ENCODE measurements at places on chromosomes 7 and 10.

GRCh38 chr10:69287181-69287580 lies 8.9 kb downstream of the HK1 start:
- no peak for DNase-seq

- no peak for DNase-seq
Observed at GRCh38 chr7:105816954-105817615, 59.3 kb downstream of the ATXN7L1 start.

GRCh38 chr7:94061326-94061725 lies 57.2 kb upstream of the BET1 start:
- DNase-seq = no peak

GRCh38 chr7:18940593-18941134 lies 176.8 kb downstream of the TWIST1 start:
- peak; percentile 48 for DNase-seq

GRCh38 chr10:113879691-113880090 lies 25.2 kb downstream of the NHLRC2 start:
- no peak for DNase-seq

GRCh38 chr10:49414496-49414895 lies 18.6 kb upstream of the DRGX start:
- DNase-seq = no peak

GRCh38 chr10:118925404-118926071 lies 104.0 kb upstream of the NANOS1 start:
- no peak for DNase-seq

DNA sequence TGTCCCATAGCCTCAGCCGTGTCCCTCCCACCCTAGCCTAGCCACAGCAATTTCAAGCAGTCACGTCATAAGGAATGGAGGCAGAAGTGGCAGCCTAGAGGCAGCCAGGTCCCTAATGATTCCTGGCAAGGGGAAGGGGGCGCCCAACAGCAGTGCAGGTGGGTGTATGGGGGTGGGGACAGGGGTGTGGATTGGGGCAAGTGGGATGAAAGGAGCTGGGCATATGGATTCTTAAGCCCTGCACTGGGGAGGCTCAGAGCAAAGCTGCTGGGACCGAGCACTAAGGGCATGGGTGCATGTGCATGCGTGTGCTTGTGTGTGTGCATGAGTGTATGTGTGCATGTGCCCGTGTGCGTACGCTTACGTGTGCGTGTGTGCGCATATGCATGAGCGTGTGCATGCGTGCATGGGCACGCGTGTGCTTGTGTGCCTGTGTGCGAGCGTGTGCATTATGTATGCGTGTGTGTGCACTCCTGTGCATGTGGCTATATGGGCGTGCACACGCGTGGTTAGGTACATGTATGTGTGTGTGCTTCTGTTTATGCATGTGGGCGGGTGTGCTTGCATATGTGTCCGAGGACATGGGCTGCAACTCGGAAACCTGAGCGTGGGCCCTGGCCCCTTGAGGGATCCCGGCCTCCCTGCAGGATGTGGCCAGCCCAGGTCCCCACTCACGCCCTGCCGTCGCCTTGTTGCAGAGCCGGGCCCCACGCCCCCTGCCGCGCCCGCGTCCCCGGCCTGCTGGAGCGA lies 34.1 kb downstream of the SH2B2 start:
- no peak for DNase-seq

DNA sequence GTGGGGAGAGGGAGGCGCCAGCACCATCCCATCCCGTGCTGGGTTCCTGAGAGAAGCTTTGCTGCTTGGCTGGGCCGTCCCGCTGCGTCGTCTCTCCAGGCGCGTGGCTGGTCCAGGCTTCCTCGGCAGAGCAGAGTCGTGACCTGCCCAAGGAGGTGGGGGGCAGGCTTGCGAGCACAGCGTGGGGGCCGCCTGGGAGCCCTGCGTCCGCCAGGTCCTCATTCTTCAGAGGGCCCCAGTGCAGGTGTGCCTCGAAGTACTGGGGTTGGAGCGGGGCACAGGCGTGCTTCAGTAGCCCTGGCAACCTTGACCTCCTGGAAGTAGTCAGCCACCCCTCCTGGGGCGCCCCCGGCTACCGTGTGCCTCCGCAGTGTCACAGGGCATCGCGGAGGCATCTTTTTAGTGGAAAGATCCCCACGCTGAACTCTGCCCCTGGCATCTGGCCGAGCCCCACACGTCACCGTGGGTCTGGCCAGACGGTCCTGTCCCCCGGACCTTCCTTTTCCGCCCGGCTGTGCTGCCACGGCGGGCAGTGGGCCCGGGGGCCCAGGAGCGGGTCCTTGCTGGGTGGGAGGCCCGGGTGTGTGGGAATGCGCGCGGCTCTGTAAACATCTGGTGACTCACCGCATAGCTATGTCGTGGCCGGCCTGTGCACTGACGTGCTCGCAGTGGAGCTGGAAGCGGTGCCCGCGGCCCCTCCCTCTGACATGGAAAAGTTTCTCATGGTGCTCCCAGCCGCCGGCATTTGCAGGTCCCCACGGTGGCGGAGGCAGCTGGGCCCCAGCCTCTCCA lies 6.4 kb downstream of the MAFK start:
- peak; percentile 83 for DNase-seq

- DNase-seq = peak; percentile 76
Observed at GRCh38 chr10:810351-810846, 120.9 kb upstream of the DIP2C start.

DNA sequence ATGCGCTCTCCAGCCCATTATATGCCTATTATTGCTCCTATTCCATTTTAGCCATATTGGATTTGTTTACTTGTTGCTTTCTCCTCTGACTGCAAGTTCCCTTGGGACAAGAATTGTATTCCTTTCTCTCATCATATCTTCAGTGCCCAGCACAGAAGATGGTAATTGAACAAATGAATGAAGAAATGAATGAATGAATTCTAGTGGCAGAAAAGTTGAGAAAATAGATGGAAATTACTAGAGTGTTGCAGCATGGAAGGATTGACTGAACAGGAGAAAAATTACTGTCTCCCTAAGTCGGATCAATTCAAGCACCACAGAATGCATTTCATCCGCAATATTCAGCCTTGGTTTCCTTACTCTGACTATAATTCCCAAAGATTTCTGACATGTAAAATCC lies 1243.2 kb downstream of the SORCS1 start:
- DNase-seq = no peak

GRCh38 chr10:5532307-5532605 lies 7.5 kb downstream of the CALML3 start:
- DNase-seq = no peak

- DNase-seq = no peak
Observed at GRCh38 chr7:5627745-5628547, 153.5 kb downstream of the RNF216 start.

DNA sequence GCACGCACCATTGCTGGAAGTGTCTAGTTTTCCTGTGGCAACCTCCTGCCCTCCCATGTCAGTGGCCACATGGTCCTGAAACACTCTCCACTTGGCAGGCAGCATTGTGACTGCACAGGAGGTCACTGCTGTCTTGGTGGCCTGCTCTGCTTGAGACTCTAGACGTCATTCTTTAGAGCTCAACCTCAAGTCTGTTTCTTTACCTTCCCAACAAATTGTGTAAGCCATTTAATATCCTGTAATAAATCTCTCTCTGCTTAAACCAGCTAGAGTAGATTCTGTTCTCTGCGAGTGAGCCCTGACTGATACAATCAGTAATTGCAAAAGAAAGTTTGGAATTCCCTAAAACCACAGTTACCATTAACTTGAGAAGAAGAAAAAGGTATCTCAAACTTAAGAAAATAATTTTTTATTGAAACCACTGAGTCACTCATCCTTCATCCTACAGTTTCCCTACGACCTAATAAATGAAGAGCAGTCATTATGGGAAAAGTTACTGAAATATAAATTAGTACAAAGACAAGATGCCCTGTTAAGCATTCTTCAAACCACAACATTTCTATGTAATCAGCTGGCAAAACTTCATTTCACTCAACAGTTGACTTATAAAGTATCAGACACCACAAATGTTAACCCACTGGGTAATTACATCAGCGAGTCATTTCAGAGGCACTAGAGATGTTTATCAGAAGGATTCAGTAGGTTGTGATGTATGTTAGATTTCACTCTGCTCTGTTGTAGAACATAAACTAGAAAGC lies 18.0 kb downstream of the SLC25A13 start:
- DNase-seq = no peak

DNA sequence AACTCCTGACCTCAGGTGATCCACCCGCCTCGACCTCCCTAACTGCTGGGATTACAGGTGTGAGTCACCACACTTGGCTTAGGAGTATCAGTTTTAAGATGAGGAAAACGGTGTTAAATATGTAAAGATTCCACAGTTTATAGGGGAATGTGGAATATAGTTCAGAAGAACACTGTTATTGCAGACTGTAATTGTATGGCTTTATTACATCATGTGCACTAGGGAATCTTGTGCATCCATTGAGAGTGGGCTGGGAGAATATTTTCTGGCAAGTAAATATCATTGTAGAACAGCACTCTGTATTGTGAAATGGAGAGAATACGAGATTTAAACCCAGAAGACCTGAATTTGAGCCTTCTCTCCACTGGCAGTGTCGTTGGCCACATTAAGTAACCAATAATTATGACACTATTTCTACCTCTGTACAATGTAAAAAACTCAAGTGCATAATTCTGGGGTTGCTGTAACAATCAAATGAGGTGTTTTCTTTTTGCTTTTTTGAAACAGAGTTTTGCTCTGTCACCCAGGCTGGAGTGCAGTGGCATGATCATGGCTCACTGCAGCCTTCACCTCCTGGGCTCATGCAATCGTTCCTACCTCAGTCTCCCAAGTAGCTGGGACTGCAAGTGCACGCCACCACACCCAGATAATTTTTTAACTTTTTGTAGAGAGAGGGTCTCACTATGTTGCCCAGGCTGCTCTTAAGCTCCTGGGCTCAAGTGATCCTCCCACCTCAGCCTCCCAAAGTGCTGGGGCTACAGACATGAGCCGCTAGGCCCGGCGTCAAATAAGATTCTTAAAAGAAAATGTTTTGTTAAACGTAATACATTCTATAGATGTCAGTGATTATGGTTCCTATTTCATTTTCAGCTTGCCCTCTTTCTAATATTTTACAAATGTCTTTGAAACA lies 12.0 kb upstream of the PARD3 start:
- no peak for DNase-seq

GRCh38 chr10:132541129-132541528 lies 3.5 kb downstream of the INPP5A start:
- DNase-seq = no peak

DNA sequence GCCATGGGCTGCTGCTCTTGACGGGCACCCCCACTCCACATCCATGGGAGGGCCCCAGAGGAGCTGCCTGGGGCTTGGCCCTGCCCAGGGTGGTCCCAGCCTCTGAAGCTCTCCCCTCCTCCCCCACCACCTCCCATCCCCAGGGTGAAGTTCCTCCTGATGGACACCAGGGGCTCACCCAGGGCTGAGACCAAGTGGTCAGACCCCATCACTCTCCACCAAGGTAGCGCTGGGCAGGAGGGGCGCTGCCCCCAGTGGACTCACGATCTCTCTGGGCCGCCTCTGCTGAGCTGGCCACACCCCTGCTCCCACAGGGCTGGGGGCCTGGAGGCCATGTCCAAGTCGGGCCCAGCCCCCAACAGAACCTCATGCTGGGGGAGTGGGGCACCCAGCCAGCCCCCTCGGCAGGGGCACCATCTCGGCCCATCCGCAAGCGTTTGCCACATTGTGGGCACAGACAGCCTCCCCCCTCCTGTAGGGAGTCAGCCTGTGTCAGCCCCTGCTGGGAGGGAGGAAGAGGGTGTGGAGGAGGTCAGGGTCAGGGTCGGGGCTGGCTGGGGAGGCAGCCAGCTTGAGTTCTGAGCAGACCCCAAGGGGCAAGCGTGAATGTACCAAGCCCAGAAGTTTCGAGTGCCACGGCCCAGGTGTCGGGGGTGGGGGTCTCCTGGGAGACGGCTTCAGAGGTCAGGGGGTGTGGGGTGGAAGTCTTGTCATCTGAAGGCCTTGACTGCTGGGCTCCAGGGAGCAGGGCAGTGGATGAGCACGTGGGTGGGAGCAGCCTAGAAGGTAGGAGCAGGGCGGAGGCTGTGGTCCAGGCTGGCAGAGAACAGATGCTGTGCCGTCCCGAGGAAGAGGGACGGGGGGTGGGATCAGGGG lies 2.8 kb downstream of the UPK3B start:
- DNase-seq = peak; percentile 70
